ENCODE measurements at places on chromosomes 13 and 19.

DNA sequence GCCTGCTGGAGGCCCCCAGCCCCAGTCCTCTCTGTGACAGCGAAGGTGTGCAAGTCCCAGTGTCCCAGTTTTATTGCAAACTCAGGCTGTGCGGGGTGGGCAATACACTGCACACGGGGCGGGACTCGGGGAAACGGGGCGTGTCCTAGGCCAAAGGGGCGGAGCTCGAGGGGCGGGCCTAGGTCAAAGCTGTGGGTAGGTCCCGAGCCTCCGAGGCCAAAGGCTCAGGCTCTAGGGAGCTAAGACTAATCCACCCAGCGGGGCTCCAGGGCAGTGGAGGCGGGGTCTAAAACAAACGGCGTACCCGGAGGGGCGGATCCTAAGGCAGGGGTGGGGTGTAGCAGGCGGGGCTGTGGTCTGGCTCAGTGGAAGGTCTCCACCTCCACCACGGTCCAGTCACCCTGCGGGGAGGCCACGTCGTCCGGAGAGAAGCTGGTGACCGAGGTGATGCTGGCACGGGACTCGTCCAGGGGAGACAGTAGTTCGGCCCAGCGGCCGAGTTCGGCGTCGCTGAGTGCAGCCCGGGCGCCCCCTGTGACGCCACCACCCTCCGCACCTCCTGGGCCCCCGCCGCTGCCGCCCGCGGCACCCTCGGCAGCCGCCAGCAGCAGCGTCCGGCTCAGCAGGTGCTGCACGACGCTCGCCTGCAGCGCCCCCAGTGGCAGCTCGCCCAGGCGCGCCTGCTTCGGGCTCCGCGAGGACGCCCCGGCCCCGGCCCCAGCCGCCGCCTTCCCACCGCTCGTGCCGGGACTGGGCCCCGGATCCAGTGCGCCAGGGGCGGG, 5.3 kb downstream of the PRR36 start:
- peak; percentile 85 for DNase-seq

GRCh38 chr13:53499576-53500133, 471.0 kb downstream of the OLFM4 start:
- DNase-seq, result no peak

DNA sequence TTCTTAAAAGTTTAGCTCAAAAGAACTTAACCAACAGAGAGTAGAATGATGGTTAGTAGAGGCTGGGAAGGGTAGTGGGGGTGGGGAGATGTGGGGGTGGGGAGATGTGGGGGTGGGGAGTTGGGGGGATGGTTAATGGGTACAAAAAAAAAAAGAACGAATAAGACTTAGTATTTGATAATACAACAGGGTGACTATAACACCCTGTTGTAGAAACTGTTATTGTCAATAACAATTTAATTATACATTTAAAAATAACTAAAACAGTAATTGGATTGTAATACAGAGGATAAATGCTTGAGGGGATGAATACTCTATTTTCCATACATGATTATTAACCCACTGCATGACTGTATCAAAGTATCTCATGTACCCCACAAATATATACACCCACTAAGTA, 91.1 kb downstream of the ZC3H13 start:
- DNase-seq, result no peak

DNA sequence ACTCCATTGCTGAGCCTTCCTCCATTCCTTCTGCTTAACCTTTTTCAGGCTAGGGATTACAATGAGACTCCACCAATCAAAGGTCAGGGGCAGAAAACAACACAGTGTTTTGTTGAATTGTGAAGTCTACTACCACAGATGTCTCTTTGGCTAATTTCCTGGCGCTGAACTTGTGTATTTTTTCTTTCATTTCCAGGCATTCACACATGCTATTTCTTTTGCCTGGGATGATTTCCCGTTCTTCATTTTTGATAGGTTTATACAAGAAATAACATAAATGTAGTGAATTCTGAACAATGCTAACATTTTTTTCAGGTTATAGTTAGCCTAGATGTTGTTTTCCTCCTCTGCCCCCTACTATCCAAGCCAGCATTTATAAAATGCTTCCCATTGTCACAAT, 64.3 kb downstream of the OLFM4 start:
- DNase-seq, result no peak

- DNase-seq, result no peak
Measured at GRCh38 chr19:49515767-49516166, 3.3 kb downstream of the FCGRT start.

GRCh38 chr19:54266133-54266532, 9.1 kb upstream of the LILRB5 start:
- DNase-seq, result peak; percentile 81

DNA sequence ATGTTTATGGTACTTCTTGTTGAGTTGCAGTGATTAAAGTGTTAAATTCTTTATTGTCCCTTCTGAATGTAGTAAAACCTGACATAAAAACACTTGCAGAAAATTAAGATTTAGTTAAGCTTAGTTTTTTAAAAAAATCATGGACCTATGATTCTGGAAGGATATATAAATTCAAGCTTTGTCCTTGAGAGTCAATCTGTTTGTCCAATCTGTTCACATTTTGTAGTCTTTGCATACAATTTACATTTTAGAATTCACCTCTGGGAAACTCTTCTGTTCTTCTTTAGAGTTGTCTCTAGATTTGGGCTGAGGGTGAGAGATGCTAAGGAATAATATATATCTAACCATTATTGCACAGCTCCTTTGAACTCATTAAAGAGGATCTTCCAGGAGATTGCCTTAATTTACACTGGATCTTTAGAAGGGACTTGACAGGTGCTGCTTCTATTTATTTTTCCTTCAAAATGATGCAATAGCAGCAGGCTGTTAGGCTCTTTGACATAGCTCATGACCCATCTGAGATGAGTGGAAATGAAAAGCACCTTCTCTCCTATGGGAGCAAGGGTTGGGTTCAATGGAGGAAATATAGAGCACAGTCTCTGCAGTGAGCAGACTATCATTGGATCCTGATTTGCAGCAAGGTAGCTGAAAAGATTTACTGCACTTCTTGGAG, 433.9 kb downstream of the GPC6 start:
- DNase-seq, result no peak

DNA sequence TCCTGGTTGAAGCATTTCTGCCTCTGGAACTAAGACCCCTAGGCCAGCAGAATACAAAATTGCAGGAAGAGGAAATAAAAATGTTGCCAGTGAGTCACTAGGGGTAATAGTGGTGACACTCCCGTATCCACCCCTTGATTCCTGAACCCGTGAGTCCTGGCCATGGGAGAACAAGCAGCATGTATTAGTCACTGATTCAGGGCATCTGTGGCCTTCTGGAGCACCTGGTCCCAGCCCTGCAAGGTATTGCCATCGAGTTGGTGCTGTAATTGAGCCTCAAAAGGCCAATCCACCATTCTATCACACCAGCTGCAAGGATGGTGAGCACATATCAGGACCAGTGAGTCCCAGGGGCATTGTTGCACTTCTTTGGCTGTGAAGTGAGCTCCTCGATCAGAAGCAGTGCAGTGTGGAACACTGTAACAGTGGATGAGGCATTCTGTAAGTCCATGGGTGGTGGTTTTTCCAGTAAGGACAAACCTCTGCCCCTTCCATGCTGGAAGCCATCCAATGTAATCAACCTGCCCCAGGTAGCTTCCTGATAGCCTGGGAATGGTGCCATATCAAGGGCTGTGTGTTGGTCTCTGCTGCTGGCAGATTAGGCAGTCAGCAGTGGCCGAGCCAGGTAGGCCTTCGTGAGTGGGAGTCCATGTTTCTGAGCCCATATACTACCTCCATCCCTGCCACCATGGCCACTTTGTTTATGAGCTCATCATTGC, 39.6 kb downstream of the C1QTNF9 start:
- DNase-seq, result no peak

GRCh38 chr19:40718774-40719391, 2.0 kb downstream of the ITPKC start:
- peak; percentile 22 for DNase-seq

DNA sequence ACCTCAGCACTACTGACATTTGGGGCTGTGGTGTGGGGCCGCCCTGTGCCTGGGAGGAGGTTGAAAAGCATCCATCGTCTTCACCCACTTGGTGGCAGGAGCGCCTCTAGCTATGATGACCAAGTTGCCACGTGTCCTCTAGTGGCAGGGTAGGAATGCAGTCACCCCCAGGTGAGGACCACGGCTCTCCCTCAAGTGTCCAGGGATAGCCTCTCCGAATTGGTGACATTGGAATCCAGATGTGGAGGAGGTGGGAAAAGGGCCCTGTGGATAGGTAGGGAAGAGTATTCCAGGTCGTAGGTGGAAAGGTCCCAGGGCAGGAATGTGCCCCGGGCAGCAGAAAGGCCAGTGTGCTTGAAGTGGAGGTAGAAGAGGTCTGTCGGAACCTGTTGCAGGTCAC, 37.6 kb downstream of the ARHGEF18 start:
- DNase-seq, result no peak

GRCh38 chr13:22198641-22199217, 527.9 kb downstream of the FGF9 start:
- DNase-seq, result no peak

DNA sequence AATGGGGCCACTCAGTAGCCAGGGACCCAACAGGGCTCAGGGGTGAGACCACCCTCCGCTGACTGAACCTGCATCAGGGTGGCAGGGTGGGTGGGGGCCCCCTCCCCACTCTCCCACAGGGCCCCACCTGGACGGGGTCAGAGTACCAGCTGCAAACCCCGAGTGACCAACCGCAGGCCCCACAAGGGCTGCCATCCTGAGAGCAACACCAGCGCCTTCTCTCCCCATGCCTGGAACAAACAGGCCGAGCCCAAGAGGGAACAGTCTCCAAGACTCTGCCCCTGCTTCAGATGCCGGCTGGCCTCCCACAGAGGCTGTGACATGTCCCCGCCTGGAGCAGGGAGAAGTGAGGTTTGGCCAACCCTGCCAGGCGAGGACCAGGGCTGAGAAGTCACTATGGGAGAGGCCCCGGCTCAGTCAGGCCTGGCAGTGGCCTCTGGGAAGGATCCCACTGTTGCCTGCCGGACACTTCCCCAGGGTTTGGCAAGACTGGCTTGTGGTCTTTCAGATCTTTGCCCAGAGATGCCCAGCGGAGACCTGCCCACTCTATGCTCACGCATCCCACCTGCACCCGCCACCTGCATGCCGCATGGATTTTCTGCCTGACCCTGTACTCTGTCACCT, 27.2 kb downstream of the MPND start:
- no peak for DNase-seq

DNA sequence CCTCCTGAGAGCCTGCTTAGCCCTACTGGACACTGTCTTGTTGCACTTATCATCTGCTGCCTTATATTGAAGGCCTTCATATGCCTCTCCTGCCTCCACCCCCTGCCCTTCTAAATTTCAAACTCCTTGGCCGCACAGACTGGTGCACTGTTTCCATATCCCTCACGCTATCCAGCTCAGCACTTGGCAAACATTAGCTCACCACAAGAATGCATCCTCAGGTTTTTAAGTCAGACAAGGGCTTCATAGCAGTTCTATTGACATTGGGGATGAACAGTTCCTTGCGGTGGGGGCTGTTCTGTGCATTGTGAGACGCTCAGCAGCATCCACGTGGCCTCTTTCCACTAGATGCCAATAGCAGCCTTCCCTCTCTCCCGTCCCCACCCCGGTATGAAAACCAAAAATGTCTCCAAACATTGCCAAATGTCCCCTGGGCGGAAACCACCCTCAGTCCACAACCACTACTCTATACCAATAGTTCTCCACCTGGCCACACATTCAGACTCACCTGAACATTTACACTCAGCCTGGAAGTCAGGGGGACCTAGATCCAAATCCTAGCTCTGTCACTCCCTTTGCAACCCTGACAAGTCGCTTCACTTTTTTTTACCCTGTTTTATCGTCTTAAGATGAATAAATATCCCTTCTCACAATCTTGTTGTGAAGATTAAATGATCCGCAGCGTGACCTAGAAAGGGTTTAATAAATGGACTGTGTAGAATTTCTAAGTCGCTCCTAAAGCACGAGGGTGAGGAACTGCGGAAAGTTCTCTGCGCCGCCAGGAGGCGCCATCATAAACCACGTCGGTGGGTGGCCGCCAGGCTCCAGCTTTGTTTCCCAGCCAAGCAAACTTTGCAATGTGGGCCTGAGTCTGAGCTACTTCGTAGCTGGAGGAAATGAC, 3.6 kb upstream of the CEACAM3 start:
- DNase-seq, result peak; percentile 68

DNA sequence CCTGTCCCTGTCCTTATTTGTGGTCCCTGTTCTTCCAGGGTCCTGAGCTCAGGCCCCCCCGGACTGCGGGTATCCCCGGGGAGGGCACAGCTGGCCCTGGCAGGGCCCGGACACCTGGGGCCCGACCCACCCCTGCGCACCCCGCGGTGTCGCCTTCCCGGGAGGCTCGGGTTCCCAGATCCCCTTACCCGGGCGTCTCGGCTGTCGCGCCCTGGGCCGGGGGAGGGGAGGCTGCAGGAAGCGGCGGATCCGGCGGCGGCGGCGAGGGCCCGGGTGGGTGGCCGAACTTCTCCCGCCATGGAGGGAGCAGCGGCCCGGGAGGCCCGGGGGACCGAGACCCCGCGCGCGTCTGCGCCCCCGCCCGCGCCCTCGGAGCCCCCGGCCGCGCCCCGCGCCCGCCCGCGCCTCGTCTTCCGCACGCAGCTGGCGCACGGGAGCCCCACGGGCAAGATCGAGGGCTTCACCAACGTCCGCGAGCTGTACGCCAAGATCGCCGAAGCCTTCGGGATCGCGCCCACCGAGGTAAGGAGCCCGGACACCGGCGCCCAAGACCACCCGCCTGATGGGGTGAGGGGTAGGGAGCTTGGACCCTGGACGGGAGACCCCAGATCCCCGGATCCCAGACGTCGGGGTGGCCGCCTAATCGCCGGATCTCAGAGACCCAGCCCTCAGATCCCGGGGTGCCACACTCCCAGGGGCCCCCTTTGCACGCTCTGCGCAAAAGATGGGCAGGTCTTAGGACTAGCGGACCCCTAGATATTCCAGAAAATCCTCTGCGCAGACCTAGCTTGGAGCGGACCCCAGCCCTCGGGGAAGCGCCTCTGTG, at the start of gene GIPC3:
Gene GIPC3, plus strand, starts transcription at position 178 of the 826 bp plus-strand sequence. Its CDS starts 120 bp downstream, at position 298.
- peak; percentile 33 for DNase-seq

GRCh38 chr19:42480335-42481095, 37.8 kb upstream of the CXCL17 start:
- DNase-seq, result peak; percentile 13

- no peak for DNase-seq
Measured at GRCh38 chr19:16856091-16856490, 26.9 kb downstream of the SIN3B start.

GRCh38 chr19:58252102-58252685, 23.5 kb downstream of the ZNF544 start:
- no peak for DNase-seq

DNA sequence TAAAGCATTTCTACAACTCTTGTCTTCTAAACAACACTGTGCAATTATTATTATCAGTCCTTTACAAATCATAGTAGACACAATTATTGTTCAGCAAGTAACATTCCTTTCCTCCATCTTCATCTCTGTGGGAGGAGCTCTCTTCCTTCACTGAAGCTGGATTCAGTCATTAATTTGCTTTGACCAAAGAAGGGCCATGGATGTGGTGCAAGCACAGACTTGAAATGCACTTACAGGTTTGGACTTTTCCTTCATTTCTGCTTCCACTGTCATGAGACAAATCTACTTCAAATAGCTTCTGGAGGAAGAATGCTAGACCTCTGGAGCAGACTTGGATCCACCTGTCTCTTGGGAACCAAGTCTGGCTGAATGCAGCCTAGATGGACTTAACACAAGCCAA, 336.6 kb upstream of the SLITRK6 start:
- DNase-seq, result no peak

GRCh38 chr19:33201473-33201872, 7.3 kb downstream of the LRP3 start:
- DNase-seq, result no peak

- DNase-seq, result no peak
Measured at GRCh38 chr13:45353895-45354294, 12.9 kb upstream of the TPT1 start.

GRCh38 chr13:104385404-104385803, 1319.2 kb upstream of the SLC10A2 start:
- DNase-seq, result no peak

- no peak for DNase-seq
Measured at GRCh38 chr13:111572956-111573761, 252.7 kb downstream of the TEX29 start.
